ENCODE measurements at places on chromosomes 16 and 17.
A peak's percentile ranks its signal among the peaks of the same experiment; 100 is the strongest.

DNA sequence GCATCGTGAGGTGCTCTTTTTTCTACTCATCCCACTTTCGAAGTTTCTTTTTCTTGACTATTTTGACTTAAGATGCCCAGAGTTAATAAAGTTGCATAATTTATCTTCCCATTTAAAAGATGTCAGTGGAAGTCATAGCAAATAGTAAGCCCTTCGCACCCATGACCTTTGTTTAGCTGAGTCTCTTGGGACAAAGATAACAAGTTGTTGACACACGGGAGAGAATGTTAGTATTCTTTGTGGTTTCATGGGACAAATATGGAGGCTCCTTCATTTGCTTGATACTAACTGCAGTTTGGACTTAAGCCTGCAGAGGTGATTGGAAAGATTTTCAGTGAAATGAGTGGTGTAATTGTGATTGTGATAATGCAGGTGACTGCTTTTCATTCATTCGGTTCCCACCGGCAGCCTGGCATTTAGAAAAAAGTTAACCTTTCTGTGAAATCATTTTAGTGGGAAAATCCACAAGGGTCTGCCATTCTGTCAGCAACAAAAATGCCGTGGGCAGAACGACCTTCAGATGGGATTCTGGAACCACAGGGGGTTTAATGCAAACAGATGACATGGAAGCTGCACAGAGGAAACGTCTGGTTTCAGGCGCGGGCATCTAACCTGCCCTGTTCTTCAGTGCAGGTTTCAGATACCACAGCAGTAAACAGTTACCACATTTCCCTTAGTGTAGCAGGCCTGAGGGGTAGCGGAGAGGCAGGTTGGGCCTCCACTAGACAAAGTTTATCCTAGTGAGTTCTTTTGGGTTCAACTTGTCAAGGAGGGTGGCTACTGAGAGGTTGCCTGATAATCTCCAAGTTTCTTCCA, 123.0 kb downstream of the RPTOR start:
- no peak for DNase-seq

DNA sequence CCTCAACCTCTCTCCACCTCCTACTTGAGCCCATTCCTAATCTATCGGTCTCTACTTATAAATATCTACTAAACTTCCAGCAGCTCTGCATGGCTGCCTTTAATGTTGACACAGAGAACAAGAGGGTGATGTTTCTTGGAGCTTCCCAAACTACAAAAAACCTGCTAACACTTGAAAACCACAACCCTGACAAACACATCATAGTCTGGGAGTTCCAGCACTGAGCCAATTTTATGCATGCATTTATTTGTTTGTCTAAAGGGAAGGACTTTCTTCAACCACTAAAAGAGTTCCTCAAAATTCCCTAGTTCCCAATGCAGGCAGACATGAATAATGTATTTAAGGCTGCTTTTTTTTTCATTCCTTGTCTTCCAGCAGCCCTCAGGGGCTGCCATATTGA, 331.8 kb upstream of the XYLT1 start:
- no peak for DNase-seq

DNA sequence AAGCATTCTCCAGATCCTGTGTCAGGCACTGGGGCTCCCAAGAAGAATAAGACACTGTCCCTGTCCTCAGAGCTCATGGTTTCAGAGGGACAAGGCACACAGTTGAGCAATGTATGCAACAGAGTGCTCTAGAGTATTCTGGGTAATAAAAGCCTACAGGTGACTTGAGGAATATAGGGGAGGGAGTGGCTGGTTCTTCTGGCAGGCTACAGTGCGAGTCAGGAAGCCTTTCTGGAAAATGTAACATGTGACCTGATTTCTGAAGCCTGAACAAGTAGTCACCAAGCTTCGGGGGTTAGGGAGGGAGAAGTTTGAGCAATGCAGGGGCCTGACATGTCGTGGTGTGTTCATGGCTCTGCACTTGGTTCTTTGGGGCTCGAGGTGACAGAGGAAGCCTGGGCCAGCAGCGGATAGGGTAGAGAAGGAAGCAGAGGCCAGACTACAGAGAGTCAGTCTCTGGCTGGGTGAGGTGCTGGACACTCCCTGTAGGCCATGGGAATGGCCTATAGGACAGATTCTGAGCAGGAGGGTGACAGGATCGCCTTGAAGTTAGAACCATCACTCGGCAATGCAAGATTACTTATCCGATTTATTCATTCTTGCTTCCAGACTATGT, 16.0 kb upstream of the LRRC75A start:
- no peak for DNase-seq

DNA sequence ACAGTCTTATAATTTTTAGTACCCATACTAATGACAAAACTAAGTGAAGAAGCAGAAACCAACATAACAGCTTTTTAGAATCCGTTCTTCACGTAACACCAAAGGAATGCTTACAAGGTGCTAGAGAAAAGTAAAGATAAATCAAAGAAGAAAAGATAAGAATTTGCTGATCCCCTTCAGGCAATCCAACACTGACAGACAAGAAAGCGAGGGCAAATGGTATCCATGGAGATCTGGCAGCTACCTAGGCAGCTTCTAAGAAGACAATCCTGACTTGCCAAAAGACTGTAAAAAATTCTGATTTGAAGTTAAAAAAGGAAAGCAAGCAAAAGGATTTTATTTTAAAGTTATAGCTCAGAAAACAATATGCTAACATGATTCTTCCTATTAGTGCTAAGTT, 14.6 kb downstream of the BBS2 start:
- DNase-seq: no peak

DNA sequence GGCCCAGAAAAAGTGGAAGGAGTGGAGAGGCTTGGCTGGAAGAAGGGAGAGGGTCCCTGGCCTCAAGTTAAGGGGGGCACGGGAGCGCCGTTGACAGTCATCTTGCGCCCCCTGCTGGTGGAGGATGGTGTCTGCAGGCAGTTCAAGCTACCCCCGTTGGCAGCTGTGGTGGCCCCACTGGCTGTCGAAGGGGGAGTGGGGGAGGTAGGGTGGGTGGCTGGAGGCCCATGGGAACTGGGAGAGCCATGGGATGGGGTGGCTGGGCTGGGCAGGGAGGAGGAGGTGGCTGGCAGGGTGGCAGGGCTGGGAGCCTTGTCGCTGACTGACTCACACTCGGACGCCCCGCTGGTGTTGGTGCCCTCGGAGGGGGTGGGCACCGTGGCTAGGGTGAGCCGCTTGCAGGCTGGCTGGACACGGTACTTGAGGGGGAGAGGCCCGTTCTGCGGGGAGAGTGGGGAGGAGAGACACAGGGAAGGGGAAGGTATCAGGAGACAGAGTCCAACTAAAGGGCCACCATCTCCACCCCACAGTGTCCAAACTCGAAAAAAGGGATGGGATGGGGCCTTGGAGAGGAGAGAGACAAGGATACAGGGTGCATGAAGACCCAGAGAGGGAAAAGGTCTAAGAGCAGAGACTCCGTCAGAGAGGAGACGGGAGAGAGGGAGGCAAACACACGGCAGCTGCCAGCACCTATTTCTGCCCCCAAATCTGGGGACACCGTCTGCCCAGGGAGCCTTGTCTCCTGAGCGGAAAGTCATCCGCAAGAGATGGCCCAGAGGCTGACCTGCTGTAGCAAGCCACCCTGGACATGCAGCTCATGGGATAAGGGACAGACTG, 5.2 kb downstream of the CISD3 start:
- peak; percentile 68 for DNase-seq

- DNase-seq: no peak
Measured at GRCh38 chr17:56679115-56679776, 85.7 kb downstream of the NOG start.

DNA sequence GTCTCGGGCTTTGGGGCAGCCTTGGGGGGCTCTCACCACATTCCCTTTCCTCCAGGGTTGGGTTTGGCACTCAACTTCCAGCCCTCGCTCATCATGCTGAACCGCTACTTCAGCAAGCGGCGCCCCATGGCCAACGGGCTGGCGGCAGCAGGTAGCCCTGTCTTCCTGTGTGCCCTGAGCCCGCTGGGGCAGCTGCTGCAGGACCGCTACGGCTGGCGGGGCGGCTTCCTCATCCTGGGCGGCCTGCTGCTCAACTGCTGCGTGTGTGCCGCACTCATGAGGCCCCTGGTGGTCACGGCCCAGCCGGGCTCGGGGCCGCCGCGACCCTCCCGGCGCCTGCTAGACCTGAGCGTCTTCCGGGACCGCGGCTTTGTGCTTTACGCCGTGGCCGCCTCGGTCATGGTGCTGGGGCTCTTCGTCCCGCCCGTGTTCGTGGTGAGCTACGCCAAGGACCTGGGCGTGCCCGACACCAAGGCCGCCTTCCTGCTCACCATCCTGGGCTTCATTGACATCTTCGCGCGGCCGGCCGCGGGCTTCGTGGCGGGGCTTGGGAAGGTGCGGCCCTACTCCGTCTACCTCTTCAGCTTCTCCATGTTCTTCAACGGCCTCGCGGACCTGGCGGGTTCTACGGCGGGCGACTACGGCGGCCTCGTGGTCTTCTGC, 8.4 kb downstream of the SLC16A3 start:
- DNase-seq: no peak

DNA sequence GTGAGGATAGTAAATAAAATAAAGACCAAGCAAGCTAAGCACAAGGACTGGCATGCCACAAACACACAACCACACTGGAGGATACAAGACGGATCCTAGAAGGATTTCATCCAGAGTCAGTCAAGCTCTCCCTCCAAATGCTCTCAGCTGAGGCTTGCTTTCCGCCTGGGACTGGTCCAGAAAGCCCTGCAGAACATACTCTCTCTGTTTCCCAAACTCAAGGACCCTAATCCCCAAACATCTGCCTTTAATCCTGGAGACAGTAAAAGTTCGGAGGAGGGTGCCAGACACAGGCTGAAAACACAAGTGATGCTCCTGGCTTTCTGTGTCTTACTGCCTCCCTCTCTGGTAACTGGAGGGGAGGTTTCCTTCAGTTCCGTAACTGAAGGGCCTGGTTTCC, 5.3 kb upstream of the HSD11B2 start:
- no peak for DNase-seq

DNA sequence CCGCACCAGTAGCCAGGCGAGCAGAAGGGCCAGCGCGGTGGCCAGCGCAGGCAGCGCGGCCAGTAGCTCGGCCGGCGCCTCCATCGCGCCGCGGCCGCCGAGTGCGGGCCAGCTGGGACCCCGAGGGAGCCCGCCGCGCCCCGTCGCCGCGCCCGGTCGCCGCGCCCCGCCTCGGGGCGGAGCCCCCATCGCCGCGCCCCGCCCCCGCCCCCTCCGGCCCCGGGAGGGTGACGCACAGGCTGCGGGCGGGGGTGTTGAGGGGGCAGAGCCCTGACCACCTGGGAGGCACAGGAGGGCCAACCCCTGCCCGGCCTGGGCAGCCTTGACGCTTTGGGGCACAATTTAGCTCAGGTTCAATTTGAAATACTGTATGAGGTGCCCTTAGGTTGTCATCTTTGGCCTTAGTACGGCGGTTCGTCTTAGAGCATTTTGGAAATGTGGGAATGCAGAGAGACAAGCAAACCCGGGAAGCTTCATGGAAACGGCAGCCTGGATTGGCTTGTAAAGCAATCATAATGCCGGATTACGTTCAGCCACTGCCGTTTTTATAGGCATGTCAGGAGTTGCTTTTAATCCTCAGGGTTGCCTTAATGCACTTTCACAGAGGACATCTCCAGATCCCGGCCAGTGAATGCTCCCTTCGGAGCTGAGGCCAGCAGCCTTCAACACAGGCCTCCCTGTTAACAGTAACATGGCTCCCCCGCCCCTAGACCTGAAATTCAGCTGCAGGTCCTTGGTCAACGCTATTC, at the start of gene MXRA7:
Gene MXRA7 (minus strand): TSS at position 103 of the 749 bp plus-strand sequence. CDS start 19 bp downstream, at position 84.
- no peak for DNase-seq

- DNase-seq: no peak
Measured at GRCh38 chr17:34452769-34453168, 89.7 kb upstream of the CCL1 start.
